ENCODE measurements at places on chromosomes 3 and 15.

GRCh38 chr3:12287727-12288181 lies 1.1 kb upstream of the PPARG start:
- DNase-seq, result no peak

- no peak for DNase-seq
Observed at GRCh38 chr3:190902292-190902691, 39.8 kb upstream of the GMNC start.

- no peak for DNase-seq
Observed at GRCh38 chr3:41688595-41689380, 273.1 kb downstream of the ULK4 start.

GRCh38 chr3:30625541-30626438 lies 19.4 kb downstream of the TGFBR2 start:
- DNase-seq, result no peak

GRCh38 chr3:143849854-143850549 lies 1.7 kb upstream of the SLC9A9 start:
- no peak for DNase-seq

GRCh38 chr15:81126892-81127291 lies 7.2 kb upstream of the CFAP161 start:
- no peak for DNase-seq

Data from NCI-H748 treated with DMSO at 0.1 percent for 48 hours (cell line).